ENCODE measurements at places on chromosomes 7 and 10.

- DNase-seq, result no peak
Measured at GRCh38 chr10:121290674-121291073, 307.6 kb downstream of the FGFR2 start.

DNA sequence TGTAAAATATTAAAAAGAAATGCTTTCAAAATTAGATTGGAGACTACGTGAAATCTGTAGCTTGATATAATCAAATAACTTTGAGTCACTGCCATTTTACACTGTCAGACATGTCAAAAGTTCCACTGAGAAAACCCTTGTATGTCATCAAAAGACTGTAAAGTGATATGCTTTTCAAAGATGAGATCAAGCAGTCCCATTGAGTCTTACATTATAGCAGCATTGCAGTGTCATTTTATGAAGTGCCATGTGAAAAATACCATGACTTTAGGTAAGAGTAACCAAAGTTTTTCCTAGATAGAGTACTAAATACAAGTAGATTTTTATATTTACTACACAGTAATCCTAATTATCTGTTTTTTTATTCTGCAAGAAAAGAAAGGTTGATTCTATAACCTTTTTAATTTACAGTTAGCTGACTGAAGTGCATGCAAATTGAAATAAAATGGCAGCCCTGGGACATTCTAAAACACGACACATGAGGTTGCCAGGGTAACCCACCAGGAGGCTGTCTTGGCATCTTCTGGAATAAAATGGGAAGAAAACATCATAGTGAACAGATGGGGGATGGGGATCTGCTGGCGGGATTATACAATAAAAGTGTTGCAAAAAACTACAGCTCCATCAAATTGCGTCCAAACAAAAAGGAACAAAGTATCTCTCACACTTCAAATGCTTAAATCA is 91.3 kb upstream of the TMEM106B start:
- DNase-seq, result no peak

DNA sequence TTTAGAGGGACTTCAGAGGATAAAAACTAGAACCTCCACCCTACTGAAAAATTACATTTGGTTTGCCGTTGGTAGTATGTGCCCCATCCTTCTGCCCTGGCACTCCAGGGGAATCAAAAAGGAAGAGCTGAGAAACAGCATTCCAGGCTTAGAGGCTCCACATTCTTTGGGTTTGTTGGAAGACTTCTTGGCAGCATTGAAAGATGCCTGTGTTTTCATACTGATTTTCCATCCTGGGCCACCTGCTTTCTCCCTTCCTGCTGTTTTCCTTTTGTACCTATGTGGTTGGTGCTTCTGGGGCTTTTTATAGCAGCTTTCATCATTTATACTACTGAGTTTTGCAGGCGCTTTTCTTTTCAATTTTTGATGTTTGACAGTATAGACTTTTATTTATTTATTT is 61.7 kb downstream of the AUTS2 start:
- DNase-seq, result no peak

GRCh38 chr7:102396710-102397019 is 502 bp downstream of the PRKRIP1 start:
- DNase-seq, result no peak

- no peak for DNase-seq
Measured at GRCh38 chr7:47953822-47954221, 5.6 kb upstream of the PKD1L1 start.

DNA sequence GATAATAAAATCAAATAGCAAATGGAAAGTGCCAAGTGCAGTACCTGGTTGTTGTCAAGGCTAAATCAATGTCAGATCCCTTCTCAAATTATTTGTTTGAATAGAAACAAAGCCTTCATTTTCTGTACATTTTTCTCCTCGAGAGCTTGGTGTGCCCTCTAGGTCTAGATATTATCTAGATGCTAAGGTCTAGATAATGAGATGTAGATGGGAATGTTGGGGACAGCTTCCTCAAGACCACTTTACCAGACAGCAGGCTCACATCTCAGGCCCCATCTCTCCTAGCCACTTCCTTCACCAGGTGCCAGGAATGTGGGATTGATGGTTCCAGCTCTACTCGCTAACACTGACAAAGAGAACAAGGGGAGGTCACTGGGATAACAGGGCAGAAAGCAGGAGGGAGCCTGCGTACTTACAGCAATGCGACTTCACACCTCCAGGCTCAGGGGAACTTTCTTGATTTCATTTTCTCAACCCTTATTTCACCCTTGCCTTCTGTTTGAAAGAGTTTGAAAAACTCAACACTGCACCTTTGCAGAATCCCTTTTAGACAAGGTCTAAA is 451.4 kb upstream of the VSTM2A start:
- no peak for DNase-seq

DNA sequence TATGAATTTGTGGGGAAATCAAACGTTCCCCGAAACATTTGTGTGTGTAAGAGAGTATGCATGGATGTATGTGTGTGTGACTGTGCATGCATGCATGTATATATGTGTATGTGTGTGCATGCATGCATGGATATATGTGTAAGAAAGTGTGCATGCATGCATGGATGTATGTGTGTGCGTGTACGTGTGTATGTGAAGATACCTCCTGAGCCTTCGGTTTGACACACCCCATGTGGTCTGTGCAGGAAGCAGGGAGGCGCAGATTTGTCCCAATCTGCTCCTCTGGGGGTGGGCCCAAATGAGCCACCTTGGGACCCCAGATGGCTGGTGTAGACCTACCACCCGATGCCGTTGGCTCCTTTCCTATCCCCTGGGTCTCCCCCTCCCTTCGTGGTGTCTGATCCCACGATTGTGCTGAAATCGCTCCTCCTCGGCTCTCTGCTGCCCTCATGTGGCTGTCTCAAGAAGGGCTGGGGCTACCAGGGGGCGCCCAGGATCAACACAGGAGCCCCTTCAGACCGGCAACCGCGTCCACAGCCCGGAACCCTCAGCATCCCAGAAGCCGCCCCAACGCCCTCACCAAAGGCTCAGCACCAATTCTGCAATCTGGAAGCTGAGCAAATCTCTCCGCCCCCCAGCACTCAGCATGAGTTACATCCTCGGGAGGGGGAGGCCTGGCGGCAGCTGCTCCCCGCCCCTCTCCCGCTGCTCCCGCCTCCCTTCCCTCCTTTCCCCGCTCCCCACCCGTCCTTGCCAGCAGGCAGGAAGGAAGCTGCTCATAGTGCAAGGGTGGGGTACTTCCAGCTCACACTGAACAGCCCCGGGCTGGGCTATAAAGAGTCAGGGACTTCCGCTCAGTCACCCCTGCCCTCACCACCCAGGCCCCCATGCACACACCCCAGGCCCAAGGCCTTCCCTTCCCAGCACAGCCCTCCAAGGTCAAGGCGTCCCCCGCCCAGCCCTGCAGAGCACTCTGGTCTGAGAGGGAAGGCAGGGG is 2.3 kb upstream of the NOS3 start:
- DNase-seq, result peak; percentile 58
